Stimulated activated CD4-positive, alpha-beta T cell treated with anti-CD3 and anti-CD28 coated beads, TNF-alpha, amount 100 ng/mL, for 4 hours (primary cell): ENCODE measurements at places on chromosomes 1 and 21.

DNA sequence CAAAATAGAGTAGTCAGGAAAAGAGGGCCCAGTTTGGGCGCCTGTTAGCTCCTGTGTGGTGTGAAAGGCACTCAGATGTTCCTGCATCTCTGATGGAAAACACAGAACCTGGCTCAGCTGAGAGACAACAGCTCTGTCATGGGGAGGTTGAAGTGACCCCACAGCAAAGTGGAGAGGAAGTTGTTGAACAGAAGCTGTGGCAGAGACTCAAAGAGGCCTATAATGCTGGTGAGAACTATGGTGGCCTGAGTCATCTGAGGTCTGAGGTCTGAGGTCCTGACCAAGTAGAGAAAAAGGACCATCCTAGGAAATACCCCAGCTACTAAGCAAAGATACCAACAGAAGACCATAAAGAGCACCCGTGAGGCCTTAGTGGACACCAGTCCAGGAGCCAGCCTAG lies 45.6 kb upstream of the JAK1 start:
- no peak for DNase-seq

DNA sequence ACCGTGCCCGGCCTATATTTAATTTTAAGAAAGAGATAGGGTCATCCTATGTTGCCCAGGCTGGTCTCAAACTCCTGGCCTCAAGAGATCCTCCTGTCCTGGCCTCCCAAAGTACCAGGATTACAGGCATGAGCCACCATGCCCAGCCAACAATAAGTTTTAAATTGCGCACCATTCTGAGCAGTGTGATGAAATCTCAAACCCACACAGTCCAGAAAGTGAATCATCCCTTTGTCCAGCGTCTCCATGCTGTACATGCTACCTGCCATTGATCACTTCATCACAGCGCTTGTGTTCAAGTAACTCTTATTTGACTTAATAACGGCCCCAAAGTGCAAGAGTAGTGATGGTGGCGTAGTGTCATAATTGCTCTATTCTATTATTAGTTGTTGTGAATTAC lies 75.4 kb downstream of the APP start:
- DNase-seq, result no peak

DNA sequence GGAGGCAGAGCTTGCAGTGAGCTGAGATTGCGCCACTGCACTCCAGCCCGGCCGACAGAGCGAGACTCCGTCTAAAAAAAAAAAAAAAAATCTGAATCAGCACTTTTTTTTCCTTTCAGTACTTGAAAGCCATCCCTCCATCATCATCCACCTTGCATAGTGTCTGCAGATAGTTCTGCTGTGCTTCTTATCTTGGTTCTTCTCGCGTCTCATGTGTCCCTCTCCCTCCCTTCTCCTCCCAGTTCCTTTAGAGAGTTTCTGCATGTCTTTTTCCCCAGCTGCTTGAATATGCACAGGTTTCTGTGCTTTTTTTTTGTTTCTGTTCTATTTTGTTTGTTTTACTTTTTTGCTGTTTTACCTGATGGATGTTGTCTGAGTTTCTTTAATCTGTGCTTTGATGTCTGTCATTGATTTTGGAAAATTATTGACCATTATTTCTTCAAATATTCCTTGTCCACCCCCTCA lies 3.9 kb upstream of the COL18A1 start:
- DNase-seq, result no peak

DNA sequence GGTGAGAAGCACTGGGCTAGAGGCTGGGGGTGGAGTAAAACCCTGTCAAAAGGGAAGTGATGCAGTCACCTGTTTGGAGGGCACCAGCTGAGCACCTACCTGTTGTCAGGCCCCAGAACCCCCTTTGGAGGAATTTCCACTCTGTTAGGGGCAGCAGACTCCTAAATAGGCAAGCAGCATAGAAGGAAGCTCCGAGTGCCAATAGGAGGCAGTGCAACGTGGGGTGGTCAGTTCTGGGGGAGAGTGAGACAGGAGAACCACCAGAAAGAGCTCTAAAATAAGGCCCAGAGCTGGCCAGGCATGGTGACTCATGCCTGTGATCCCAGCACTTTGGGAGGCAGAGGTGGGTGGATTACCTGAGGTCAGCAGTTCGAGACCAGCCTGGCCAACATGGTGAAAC lies 203.7 kb upstream of the ZC3H12A start:
- DNase-seq, result no peak
